ENCODE measurements at places on chromosomes 7 and 10.
A peak's percentile ranks its signal among the peaks of the same experiment; 100 is the strongest.

- DNase-seq: no peak
Observed at GRCh38 chr10:100715445-100716385, 29.7 kb upstream of the PAX2 start.

- no peak for DNase-seq
Observed at GRCh38 chr7:32071466-32072091, 1.4 kb upstream of the PDE1C start.

- peak; percentile 42 for DNase-seq
Observed at GRCh38 chr10:95864906-95865813, 42.6 kb upstream of the CC2D2B start.

DNA sequence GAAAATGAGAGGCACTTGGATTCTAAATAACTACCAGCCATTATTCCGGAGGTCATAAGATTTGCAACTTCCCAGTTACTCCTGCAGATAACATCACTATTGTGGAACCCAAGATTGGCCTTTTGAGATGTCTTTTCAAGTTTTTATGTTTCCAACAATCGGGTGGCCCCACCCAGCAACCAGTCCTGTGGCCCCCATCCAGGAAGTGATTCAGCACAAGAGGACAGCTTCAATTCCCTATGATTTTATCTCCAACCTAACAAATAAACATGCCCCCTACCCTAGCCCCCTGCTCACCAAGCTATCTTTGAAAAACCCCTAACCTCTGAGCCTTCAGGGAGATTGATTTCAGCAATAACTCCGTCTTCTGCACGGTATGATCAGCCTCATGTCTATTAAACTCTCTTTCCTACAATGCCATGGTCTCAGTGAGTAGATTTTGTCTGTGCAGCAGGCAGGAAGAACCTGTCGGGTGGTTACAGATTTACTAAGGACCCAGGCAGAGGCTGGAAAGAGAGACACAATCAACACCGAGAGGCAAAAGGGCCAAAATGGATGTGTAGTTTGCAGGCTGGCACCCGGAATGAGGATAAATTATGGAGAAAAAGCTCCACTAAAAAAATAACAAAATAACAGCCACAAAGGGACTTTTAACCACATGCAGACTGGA lies 83.9 kb upstream of the UNC5B start:
- DNase-seq: no peak

DNA sequence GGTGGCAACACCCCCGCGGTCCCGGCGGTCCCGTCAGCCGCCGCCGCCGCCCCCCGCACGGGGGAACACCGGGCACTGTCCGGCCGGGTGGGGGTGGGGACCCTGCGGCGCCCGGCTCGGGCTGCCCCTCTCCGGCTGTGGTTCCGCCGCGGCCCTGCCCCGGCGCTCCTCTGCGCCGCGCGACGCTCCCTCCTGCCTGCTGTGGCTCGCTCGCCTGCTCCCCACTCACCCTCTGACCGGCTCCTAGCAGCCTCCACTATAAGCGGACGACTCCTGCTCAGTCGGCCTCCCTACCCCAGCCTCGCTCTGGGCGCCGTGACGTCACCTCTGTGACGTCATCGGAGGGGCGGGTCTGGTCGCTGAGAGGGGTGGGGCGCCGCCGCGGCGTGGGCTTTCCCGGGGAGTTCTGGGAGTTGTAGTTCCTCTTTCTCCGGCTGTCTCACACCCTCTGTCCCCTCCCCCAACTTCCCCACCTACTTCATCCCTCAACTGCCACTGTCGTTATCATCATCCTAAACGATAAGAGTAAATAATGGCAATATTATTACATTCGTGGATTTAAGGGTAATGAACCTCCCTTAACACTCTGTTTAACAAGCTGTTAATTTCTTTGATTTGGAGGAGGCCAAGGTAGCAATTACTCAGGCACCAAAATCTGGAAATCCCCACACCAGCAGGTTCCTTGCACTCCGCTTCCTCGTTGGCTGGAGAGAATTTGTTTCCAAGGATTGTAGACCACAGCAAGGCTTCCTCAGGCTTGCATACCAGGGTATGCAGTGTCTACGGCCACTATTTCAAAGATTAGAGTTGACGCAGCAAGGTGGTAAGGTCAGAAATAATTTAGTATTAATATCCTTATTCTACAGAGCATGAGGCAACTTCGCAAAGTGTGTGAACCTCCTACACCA lies at the start of gene UBE2H:
Gene UBE2H, minus strand, starts transcription at position 308 of the 908 bp plus-strand sequence. CDS start 405 bp downstream, outside the sequence.
- peak; percentile 86 for DNase-seq

DNA sequence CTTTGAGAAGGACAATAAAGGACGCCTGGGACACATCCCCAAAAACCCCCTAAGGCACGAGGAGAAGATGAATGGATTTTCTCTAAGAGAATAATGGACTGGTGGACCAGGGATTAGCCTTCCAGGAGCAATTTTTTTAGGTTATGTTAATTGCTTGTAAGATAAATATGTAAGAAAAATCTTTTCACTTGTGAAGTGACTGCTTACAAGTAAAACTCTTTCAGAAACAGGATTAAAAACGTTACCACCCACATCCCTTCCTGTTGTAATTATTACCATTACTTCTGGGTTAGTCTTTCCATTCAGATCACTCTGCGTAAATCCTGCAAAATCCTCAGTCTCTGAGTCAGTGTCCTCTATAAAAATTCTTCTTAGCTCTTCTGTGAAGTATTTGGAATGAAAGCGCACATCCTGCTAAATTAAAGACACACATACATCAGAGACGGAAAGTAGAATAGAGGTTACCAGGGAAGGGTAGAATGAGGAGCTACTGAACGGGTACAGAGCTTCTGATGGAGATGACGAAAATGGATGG lies 34.3 kb downstream of the CDCA7L start:
- no peak for DNase-seq

GRCh38 chr7:135204876-135205275 lies 6.5 kb downstream of the WDR91 start:
- no peak for DNase-seq

DNA sequence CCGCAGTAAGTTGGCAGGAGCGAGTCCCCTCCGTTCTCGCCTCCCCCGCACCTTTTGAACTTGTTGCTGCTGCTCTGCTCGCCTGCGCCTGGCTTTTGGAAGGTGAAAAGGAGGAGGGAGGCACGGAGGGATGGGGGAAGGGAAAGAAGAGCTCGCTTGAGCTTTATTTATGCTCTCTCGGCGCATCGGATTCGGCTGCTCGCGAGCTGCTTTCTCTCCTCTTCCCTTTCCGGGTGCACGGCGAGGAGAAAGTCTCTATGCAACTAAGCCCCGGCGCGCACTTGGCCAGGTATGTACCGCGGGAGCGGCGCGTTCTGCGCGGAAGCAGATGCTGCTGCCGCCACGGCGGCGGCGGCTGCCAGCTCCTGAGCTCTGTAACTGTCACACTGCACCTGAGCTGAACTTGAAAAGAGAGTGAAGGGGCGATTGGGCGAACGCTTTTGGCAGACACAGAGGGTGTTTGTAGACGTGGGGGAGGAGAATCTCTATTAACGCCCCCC lies 551 bp downstream of the KCND2 start:
- no peak for DNase-seq

DNA sequence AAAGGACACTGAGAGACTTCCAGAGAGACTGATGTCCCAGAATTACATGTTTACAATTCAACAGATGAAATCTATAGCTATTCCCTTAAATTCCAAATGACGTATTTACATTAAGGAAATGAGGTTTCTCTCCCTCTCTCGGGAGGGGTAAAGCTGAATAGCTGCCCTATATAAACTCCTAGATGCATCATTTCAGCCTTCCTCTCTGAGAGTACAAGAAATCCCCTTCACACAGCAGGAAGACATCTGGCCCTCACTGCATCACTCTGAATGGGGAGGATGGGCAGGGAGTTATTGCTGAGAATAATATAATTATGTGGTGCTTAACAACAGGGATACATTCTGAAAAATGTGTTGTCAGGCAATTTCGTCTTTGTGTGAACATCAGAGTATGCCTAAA lies 11.0 kb downstream of the POT1 start:
- DNase-seq: no peak

DNA sequence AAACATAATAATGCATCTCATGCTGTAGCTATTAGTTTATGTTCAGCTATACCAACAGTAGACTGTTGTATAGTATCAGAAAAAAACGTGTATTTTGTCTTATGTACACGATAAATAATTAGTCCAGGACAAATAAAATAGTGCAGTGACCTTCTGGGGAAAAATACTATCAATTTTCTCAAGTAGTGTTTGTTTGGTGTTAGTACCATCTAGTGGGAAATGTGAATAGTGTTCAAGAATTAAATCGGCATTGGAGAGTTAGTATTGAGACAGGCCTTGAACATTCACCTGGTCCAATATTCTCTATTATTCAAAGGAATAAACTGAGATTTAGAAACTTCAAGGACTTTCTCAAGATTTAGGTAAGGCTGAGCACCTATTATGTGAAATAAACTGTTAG lies 21.7 kb upstream of the OR2A5 start:
- DNase-seq: peak; percentile 33

All from NCI-H460 (cell line).